ENCODE measurements at places on chromosomes 13 and 19.

GRCh38 chr19:39074205-39074692, 9.9 kb upstream of the ACP7 start:
- DNase-seq = no peak

DNA sequence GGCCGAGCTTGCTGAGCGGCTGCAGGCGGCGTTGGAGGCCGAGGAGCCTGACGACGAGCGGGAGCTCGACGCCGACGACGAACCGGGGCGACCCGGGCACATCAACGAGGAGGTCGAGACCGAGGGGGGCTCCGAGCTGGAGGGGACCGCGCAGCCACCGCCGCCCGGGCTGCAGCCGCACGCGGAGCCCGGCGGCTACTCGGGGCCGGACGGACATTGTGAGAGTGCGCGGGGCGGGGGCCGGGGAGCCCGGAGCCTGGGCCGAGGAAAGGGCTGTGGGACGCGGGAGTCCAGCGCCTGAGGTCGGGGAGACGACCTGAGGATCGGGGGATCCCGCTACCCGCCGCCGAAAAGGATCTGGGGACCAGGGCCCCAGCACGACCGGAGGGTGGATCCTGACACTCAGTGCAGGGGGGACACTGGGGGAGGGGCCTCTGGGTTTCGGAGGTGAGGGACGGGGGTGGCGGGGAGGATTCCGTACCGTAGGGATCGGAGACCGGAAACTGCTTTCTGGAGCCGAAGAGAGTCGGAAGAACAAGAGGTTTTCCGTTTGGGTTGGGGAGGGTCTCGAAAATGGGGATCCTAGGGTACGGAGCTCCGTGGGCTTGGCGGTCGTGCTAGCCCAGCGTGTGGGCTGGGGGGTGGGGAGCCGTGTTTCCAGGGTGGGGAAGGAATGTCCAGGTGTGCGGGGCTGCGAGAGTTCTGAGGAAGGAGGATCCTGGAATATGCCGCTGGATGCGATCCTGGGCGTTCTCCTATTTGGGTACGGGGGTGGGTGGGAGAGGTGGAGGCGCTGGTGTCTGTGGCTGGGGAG, 616 bp downstream of the HNRNPUL1 start:
- DNase-seq = peak; percentile 17

GRCh38 chr13:52345048-52345447, 60.9 kb downstream of the THSD1 start:
- no peak for DNase-seq

DNA sequence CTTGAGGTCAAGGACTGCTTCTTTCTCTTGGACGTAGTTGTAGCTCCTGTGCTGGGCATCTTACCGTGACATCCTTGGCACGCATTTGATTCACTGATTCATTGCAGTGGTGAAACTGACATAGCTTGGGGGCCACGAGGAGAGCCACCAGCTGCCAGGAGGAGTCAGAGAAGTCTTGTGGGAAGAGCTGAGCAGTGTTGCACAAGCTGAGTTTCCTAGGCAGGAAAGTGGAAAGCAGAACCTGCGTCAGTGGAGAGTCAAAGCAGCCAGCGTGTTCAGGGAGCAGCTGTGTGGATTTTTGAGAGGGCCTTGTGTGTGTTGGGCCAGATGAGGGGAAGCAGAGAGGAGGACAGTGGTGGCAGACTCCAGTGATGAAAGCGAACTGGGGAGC, 5.3 kb upstream of the GPR183 start:
- peak; percentile 25 for DNase-seq

DNA sequence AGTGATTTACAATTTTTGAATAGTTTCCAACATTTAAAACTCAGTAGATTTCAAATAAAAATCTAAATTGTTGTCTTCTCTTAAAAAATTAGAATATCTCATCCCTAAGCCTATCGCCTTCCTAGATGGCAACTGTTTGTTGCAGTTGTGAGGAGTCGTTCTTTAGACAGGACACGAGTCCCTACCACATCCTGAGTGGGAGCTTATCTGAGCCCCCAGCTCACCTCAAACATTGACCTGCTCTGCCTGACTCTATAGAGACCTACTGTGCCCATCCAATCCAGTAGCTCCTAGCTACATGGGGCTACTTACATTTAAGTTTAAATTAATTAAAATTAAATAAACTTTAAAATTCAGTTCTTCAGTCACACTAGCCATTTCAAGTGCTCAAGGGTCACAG, 434.7 kb downstream of the FOXO1 start:
- DNase-seq = no peak

- no peak for DNase-seq
These were observed 3.8 kb downstream of the SLAIN1 start for GRCh38 chr13:77701305-77701704.

- no peak for DNase-seq
These were observed 919.8 kb upstream of the SLITRK1 start for GRCh38 chr13:84802073-84802472.

DNA sequence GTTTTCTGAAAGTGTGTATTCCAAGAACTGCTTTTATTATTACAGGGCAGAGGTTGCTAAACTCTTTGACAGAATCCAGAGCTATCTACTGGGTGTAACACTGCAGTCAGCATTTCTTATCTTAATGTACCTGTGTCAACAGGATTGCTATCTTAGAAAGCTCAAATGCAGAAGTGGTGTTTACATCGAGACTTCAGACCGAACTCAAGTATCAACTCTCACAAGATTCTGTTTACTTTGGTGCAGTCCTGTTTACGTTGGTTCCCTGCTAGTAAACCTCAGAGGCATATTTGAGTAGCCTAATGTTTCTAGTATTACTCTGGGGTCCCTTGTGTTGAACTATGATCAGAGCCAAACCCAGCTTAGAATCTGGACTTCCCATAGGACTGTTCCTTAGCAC, 20.5 kb downstream of the SLC15A1 start:
- no peak for DNase-seq

- DNase-seq = no peak
These were observed 55.7 kb upstream of the MEDAG start for GRCh38 chr13:30850204-30850866.

Measured in caudate nucleus (tissue), 63 donors.